LHCN-M2 (cell line): ENCODE measurements at places on chromosomes 16 and 17. TPM values are rescaled to one million over a fixed set of nuclear protein-coding genes. Genes with fewer than 3 reads are reported as not detected.

- no peak for DNase-seq
These were observed 572.7 kb upstream of the CDH5 start for GRCh38 chr16:65793781-65794180.

DNA sequence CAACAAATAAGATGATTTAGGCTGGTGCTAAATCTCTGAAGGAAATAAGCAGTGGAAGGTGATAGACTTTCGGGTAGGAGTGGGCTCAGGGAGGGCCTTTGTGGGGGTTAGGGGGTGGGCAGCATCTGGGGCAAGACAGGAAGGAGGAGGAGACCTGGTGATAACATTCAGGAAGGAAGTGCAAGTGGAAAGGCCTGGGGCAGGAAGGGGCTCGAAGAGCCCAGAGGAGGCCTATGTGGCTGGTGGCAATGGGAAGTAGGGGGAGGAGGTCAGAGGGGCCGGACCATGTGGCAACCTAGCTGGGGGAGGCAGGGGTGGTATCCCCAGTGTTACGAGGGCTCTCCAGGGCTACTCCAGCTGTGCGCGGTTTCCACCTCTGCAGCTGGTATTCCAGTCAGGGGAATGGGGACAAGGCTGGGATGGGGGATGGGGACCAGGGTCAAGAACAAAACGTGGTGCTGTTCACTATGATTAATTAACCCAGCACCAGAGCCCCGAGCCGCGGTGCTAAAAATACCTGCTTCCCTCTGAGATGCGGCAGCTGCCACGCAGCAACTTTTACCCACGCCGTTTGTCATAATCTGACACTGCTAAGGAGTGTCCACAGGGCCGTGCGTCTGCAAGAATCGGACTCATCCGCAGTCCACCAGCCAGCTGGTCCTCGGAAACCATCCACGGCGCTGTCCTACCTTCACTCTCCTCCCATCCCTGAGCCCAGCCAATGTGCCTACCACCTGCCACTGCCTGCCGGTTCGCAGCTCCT, 5.2 kb upstream of the CCDC182 start:
- DNase-seq = no peak

DNA sequence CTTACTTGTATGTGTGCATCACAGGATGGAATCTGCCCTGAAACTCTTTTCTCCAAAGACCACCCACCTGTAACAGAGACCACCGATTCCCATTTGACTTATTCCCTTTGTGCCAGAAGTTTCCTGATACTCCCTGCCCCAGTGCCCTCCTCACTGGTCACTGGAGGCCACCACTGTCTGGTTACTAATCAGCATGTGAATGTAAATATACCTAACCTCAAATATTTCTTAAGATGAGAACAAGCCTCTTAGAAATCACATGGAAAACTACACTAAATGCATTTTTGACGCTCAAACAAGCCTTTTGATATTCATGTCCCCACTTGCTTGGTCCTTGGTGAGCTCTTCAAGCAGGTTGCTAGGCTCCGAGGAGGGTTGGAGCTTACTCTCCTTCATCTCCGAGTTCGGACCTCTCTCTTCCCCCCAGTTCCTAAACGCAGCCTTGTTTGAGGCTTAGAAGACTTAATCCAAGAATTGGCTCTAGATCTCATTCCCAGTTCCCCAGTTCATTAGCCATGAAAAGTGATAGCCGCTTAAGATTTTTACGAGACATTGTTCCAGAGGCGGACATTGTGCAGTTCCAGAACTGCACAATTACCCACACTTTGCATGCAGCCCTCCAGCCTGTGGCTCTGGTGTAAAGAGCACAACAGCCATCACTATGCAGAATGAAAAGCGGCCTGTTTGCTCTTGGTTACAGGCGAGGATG, 579.2 kb upstream of the PSMD7 start:
- no peak for DNase-seq

DNA sequence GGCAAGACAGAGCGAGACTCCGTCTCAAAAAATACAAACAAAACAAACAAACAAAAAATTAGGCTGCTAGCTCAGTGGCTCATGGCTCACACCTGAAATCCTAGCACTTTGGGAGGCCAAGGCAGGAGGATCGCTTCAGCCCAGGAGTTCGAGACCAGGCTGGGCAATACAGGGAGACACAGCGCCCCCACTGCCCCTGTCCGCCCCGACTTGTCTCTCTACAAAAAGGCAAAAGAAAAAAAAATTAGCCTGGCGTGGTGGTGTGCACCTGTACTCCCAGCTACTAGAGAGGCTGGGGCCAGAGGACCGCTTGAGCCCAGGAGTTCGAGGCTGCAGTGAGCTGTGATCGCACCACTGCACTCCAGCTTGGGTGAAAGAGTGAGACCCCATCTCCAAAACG, 531 bp upstream of the CDH1 start:
- DNase-seq = no peak

DNA sequence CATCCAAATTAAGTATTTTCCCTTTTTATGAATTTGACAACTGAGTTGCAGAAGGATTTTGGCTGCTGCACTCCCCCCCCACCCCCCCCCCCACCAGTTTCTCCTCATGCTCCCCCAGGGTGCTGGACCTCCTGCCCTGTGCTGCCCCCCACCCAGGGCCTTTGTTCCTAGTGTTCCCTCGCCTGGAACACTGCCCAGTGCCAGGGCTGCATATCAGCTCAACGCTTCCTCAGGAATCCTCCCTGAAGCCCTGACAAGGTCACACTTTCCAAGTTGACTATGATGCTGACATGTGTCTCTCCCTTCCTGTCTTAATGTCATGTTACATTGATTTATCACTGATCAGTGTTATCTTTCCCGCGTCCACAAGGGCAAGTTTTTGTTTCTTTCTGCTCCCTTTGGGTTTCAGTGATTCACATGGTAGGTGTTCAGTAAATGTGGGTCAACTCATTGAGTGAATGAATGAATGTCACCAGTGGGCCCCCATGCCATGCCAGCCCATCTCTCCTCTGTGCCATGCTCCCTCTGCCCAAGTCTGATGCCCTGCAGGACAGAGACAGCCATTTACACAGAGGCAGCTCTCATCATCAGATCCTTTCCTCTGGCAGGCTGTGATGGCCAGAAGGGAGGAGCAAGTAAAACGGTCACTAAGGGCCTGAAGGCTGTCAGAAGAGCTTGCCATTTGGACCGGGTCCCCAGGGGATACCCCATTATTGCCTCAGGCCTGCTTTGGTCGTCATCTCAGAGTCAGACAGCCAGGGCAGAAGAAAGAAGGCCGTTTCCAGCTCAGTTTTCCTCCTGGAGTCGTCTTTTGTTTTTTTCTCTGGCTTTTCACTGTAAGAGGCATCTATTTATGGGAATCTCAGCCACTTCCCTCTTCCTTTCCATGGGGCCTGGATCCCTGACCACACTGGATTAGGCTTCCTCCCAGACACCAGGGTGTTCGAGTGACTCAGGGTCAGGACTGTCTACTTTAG, 386.2 kb downstream of the SNX29 start:
- DNase-seq = peak; percentile 41

DNA sequence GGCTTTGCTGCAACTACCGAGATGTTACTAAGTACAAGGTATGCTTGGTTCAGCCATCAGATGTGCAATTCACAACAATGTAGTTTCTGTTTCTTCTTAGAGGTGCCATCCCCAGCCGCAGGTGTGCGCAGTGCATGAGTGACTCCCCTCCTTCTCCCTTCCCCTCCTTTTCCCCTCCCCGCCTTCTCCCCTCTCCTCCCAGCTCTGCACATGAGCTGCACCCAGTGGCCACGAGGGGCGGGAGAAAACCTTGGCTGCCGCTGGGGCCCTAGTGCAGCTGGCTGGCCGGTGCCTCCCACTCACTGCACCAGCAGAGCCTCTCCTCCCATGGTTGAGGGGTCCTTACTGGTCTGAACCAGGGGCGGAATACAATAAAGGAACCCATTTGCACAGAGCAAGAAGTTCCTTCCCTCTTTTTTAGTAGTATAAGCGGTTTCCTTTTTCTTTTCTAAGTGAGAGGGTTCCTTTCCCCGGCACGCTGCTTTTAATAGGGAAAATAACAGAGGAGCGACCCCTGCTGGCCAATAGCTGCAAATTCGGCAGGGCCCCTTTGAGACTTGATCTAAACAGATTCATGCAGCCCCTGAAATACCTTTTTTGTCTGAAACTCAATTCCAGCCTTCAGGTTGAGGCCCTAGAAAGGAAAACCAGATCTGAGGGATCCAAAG, 7.8 kb upstream of the CCL15 start:
- DNase-seq = peak; percentile 3

- DNase-seq = peak; percentile 42
These were observed 40.9 kb downstream of the TMEM235 start for GRCh38 chr17:78272181-78272913.

DNA sequence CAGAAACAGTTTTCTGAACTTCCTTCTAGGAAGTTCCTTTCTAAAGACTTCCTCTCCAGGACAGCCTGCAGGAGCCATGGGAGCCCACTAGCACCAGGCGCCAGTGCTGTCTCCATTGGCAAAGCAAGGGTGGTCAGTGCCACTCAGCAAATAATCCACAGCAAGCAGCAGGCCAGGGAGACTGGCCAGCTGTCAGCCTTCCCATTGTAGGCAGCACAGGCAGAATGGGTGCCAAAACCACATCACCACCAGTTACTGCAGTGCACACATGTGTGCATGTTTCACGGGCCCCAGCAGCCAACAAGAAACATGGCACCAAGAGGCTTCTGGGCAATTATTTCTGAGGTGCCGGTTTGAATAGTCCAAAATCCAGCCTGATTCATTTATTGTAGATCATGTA, 26.7 kb downstream of the DNASE1 start:
- peak; percentile 27 for DNase-seq

GRCh38 chr16:351804-352520, 561 bp downstream of the AXIN1 start:
- peak; percentile 13 for DNase-seq

GRCh38 chr16:57004387-57005250, 15.3 kb downstream of the NLRC5 start:
- no peak for DNase-seq

DNA sequence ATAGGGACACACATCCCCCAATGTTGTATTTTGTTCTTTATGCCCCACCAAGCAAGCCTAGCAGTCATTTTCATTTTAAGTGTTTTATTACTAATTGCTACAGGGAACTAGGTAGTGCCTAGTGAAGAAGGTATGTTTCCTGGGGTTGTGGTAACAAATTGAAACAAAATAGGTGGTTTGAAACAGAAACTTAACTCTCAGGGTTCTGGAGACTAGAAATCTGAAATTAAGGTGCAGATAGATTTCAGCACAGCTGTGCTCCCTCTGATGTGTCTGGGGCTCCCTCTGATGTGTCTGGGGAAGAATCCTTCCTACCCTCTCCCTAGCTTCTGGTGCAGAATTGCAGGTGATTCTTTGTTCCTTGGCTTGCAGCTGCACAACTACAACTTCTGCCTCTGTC, 390.1 kb downstream of the ZFHX3 start:
- DNase-seq = no peak

DNA sequence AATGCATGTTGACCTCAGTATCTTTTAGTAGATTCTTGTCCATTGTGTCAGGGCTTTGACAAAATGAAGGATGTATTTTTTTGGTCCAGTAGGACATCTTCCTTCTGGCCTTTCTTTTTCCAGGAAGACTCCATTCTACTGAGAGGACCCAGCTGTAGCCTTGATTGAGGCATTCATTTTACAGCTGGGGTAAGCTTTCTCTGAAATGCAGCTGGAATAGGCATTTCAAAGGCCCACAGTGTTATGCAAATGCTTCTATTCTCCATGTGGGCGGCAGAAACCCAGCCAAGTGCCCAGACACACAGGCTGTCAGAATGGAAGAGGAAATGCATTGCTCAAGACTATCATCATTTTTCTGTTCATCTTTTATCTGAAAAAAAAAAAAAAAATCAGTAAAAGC, 629.0 kb upstream of the CDH8 start:
- DNase-seq = no peak

- DNase-seq = no peak
These were observed 5.1 kb downstream of the TTYH2 start for GRCh38 chr17:74218436-74218835.

- DNase-seq = no peak
These were observed 487.5 kb upstream of the SALL1 start for GRCh38 chr16:51638339-51639135.

PIPOX gene
- 0.38 and 1.7 TPM in 2 replicates for total RNA-seq

GUCY2D gene
- total RNA-seq = not detected in 2 replicates

CRHR1 gene
- not detected in 2 replicates for total RNA-seq

NPW gene
- total RNA-seq = 1.3 TPM in 2 replicates

MARVELD3 gene
- total RNA-seq = not detected in 2 replicates

MYH8 gene
- total RNA-seq = 0.11 TPM in 1 of 2 replicates, not detected in the other

ATF7IP2 gene
- total RNA-seq = 5.9 and 13.6 TPM in 2 replicates

LPO gene
- not detected in 2 replicates for total RNA-seq

GSE1 gene
- total RNA-seq = 10.9 and 14.3 TPM in 2 replicates

ZCCHC14 gene
- 3.2 and 4.4 TPM in 2 replicates for total RNA-seq
